Midbrain (tissue), 1 donor: ENCODE measurements at places on chromosomes 6 and 20.

DNA sequence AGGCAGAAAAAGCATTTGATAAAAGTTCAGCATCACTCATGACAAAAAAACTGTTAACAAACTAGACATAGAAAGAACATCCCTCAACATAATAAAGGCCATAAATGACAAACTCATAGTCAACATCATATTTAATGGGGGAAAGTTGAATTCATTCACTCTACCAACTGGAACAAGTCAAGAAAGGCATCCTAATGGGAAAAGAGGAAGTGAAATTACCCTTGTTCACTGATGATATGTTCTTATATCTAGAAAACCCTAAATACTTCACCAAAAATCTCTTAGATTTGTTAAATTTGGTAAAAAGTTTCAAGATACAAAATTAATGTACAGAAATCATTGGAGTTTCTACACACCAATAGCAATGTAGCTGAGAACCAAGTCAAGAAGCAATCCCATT lies 48.9 kb downstream of the GGTLC1 start:
- no peak for DNase-seq

GRCh38 chr20:26208296-26209091 lies 511.8 kb upstream of the ZNF337 start:
- no peak for DNase-seq

GRCh38 chr20:57651881-57652605 lies 31.8 kb upstream of the ZBP1 start:
- DNase-seq, result no peak

DNA sequence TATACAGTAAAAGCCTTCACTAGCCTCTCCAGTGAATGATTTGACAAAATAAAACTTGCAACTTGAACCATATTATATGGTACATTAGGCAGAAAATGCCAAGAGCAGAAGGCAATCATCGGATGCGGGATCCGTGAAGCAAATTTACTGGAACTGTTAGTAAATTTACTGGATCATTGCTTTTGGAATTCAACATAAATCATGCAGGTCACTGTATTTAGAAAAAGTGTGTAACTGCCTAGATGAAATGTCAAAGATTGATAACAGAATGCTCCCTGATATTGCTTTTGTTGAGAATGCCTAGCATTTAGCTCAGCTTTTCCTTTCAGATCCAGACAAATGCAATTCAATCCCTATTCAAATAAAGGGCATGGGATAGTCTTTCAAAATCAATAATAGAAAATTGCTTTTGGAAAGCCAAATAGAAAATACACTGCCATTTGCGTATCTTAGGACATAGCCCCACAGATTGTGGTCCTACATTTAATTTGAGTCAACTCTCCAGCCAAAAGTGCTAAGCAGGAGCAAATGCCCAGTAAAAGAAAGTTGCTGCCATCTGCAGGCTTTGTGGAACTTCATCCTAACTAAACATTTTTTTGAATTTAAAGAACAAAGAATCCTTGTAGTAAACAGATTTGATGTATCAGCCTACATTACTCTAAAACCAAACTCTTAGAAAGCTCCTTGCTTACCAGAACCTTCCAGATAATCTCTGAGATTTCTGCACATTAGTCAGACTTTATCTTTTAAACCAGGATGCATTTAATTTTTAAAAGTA lies 109.5 kb upstream of the HSF2 start:
- DNase-seq, result peak; percentile 52

DNA sequence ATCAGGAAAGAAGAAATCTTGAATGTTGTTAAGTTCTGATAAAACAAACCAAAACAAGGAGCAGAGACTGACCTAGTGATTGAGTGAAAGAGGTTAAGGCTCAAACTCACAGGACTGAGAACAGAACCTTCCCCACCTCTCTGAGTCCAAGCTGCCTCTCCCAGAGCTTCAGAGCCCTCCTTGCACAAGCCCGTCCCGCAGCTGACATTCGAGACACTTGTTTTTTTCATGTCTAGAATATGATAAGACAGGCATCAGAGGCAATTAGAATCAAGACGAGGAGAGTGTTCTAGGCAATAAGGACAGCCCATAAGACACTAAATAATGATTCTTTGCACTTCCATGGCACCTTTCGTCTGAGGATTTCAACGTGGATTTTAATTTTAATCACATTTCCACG lies 140.6 kb downstream of the PXDC1 start:
- no peak for DNase-seq

DNA sequence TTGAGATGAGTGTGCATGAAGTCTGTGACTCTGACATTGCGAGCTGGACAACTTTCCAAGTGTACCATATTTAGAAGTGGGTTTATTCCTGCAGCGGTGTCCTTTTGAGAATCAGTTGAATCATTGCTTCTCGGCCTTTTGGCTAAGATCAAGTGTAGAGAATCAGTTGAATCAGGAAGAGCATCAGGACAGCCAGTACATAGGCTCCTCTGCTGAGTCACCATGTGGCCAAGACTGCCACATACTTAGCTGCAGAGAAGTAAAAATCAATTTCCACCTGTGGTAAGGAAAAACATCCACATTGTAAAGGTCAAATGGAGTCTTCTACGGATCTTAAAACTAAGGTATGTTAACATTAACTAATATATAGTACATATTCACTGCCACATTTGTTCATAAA lies 428.4 kb upstream of the MARCKS start:
- DNase-seq, result no peak

- peak; percentile 39 for DNase-seq
These were observed 42.8 kb downstream of the INSM1 start for GRCh38 chr20:20410678-20411077.

GRCh38 chr20:61394088-61394799 lies 142.2 kb downstream of the CDH4 start:
- DNase-seq, result no peak

- DNase-seq, result no peak
These were observed 163.7 kb downstream of the MAFB start for GRCh38 chr20:40525351-40525750.

DNA sequence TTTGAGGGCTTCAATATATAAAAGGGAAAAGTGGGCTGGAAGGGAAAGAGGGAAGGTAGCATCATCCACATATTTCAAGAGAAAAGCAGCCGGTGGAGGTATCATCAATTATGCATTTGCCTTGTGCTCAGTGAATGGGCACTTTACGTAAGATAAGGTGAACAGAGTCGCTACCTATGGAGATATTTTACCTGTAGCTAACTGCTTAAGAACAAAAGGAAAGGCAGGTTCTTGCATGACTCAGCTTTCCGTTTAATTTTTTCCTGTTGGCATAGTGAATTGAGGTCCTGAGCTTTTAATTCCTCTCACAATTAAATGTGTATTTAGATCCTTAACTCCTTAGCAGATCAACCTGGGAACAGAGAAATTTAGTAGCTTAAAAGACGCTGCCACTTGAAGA lies 25.5 kb upstream of the PLCB4 start:
- no peak for DNase-seq

DNA sequence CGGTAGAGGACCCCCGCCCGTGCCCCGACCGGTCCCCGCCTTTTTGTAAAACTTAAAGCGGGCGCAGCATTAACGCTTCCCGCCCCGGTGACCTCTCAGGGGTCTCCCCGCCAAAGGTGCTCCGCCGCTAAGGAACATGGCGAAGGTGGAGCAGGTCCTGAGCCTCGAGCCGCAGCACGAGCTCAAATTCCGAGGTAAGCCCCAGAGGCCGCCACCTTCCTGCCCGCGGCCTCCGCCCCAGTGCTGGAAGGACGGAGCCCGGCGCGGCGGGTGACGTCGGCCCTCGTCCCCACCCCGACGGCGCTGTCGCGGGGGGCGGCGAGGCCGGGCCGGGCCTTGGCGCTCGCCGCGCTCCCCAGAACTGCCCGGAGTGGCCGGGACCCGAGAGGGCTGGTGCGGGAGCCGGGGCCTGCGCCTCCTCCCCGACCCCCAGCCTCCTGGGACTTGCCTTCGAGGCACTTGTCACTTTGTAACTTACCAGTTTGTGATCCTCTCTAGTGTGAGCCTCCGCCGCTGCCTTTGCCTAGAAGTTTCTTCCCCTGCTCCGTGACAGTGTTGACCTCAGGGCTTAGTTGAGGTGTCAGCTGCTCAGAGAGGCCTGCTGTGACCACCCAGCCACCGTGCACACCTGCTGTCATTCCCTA lies 417 bp downstream of the VAPB start:
- DNase-seq, result no peak

DNA sequence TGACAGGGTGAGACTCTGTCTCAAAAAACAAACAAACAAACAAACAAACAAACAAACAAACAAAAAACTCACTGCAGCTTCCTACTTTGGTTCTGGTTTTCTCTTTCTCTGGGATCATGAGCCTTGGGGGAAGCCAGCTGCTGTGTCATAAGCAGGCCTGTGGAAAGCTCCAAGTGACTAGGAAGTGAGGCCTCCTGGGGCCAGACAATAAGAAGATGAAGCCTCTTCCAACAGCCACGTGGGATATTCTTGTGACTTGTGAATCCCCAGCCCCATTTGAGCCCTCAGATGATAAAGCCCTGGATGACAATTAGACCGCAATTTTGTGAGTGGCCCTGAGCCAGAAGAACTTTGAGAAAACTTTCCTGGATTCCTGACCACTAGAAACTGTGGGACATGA lies 11.4 kb downstream of the HLA-A start:
- no peak for DNase-seq

DNA sequence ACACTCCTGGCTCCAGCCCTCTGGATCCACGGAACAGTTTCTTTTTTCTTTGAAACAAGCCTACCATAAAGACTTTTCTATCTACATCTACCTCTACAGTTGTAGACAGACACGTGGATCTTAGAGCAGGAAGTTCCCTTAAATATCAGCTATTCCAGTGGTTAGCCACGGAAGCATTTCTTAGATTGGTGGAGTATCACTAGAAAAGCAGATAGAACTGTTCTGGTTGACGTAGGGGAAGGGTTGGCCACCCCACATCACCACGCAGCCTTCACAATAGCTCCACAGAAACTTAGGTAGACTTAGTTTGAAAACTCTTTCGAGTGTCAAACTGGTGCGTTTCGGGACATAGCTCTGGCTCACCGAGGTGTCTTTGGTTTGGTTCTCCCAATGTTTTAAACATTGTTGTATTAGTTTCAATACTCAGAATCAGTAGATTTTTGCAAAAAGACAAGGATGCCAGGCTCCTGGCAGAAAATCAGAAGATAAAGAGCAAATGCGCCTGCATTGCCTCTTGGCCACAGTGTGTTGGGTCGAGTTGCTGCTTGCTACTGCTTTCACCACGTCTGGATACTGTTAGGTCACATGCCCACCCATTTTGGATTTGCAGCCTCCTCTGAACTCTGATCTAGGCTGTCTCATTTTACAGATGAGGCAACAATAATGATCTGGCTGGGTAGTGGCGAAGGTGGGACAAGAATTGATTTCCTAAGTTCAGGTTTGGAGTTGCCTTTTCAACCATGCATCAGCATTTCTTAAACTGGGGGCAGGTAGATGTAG lies 71.5 kb upstream of the DTNBP1 start:
- DNase-seq, result no peak

GRCh38 chr6:97449444-97449966 lies 166.5 kb upstream of the MMS22L start:
- DNase-seq, result peak; percentile 15

DNA sequence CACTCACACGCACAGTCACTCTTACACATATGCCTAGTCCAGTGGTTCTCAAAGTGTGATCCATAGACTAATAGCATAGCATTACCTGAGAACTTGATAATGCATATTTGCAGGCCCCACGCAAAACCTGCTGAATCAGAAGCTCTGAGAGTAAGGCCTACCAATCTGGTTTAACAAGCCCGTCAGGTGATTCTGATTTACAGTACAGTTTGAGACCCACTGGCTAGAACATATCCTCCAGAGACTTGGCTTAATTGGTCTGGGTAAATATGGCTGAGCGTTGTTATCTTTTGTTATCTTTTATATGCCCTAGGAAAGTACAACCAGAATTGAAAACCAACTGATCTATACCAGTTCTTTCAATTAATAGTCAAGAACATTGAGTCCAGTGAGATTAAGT lies 9.6 kb downstream of the TSPYL4 start:
- no peak for DNase-seq

DNA sequence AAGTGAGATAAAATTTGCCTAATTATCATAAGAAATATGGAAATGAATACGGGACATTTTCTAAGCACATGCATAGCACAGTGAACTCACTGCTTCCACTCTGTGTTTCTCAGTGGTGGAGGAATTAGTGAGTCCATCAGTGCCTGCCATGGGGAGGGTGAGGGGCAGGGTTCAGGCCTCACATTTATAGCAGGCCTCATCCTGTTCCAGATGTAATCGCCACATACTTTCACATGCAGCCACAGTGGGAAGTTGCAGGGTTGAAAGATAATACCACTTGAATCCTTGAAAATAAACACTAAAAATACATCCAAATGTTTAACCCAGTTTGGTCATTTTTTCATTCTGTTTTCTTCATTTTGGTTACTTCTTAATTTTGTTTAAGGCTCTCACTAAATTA lies 29.9 kb upstream of the ANKEF1 start:
- no peak for DNase-seq

DNA sequence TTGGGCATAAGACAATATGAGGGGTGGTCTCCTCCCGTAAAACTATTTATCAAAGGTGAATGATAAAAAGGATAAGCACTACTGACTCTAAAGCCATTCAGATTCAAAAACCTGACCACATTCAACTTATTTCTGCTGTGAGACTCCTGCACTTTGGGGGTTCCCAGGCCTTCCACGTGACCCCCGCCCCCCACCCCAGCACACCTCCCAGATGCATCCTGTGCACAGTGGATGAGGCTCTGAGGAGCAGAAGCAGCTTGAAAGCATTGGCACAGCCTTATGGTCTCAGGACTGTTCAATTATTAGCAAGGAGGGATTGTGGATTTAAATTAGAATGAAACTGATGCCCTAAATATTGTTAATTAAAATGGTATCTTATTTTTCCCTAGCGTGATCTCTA lies 55.1 kb upstream of the SAMD5 start:
- DNase-seq, result no peak
